AG10803 (cell line): ENCODE measurements at places on chromosomes 1 and 21.
A peak's percentile ranks its signal among the peaks of the same experiment; 100 is the strongest.

DNA sequence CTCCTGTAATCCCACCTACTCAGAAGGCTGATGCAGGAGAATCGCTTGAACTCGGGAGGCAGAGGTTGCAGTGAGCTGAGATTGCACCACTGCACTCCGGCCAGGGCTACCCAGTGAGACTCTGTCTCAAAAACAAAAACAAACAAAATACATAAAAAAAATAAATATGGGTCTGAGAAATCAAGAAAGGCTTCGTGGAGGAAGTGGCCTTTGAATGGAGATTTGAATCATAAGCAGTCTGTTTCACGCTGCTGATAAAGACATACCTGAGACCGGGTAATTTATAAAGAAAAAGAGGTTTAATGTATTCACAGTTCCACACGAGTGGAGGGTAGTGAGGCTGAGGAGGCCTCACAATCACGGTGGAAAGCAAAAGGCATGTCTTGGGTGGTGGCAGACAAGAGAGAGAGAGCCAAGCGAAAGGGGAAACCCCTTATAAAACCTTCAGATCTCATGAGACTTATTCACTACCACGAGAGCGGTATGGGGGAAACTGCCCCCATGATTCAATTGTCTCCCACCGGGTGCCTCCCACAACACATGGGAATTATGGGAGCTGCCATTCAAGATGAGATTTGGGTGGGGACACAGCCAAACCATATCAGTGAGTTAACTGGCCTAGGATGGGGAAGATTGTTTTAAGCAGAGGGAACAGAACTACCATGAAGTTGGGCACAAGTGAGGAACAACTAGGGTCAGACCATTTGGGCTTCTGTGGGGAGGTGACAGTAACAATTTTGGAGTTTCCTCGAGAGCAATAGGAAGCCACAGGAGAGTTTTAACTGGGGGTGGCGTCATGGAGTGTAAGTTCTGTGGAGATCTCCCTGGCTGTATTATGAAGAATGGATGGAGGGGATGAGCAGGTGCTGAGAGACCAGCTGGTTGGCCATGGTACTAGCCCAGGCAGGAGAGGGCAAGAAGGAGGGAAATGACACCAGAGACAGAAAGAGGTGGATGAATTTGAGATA is 22.2 kb upstream of the WNT4 start:
- no peak for DNase-seq

DNA sequence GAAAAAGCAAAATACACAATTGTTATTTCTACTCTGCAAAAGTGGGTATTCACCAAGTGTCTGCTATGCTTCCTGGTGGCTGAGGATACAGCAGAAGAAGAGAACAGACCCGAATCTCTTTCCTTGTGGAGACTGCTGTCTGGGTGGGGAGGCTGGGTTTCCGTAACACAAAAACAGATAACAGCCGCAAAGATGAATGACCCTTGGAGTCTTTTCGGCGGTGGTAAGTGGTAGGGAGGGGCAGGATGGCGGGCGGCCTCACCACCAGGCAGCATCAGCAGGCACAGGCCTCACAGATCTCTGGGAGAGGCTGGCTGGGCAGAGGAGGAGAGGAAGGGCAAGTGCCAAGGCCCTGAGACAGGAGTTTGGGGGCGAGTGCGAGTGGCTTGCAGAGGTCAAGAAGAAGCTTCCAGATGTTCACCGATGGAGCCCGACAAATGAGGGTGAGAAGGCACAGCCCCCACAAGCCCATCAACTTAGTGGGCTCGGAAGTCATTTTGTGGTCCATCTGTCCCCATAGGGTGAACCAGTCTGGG is 164.2 kb downstream of the RHOU start:
- DNase-seq, result no peak

DNA sequence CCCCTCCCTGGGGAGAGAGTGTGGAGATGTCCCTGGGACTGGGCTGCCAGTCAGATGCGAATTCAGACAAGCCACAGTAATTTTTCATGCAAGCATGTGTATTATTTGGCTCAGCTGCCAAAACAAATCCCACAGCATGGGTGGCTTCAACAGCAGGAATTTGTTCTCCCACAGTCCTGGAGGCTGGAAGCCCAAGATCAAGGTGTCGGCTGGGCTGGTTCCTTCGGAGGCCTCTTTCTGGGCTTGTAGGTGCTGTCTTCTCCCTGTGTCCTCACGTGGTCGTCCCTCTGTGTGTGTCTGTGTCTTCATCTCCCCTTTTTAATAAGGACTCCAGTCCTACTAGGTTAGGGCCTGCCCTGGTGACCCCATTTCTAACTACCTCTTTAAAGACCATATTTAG is 91.9 kb upstream of the ACTRT2 start:
- no peak for DNase-seq

GRCh38 chr1:228043281-228043848 is 36.6 kb downstream of the WNT3A start:
- no peak for DNase-seq

DNA sequence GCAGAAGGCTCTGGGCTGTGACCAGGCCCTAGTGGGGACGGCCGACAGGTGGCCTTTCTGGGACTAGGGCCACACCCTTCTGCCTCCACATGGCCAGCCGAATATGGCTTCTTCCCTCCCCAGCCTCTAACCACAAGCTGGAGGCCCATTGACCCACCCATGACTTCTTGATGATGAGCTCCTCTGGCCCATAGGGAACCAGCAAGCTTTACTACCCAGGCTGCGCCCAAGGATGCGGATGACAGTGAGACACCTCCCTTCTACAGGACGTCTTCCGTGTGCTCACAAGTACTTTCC is 41.0 kb downstream of the LDLRAD2 start:
- DNase-seq, result no peak

DNA sequence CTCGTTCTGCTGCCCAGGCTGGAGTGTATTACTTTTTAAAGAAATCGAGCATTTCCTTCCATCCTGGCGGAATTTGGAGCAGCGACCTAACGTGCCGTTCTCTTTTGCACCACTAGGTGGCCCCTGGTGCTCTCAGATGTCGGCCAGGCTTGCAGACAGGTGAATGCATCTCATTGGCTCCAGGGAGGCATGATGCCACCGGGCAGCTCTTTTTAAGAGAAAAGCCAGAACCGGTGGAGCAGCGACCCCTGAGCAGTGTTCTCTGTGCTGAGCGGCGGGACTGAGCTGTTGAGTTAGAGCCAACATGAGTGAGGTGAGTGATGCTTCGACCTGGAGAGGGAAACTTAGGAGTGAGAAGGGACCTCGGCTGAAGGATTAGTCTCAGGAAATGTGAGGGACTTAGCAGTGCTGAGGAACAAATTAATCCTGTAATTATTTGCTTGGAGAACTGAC is at the start of gene PCP4:
TSS of gene PCP4 (plus strand) at position 241 of the 453 bp plus-strand sequence. CDS start at position 305, 64 bp downstream.
- DNase-seq, result peak; percentile 11

DNA sequence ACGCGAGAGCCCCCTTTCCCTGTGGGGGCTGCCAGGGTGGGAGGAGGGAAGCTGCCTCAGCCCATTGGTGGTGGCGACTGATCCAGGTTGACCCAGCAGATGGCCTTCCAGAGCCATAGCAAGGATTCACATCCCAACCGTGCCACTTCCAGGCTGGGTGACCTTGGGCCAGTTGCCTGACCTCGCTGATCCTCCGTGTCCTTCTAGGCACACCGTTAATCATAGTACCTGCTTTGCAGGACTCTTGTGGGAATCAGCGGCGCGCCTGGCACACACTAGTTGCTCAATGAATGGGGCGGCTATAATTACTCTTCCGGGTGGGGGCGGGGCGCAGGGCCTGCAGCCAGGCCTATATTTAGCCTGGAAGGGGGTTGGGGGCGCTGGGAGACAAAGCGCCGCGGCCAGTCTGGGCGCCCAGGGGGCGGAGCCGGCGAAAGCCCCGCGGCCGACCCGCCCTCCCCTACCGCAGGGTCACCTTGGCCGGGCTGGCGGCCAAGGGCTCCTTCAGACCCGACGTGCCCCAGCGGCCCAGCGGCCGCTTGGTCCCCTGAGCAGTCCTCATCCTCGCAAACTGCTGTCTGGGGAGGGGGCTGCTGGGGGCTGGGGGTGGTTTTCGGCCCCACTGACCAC is 5.1 kb downstream of the HSPB7 start:
- peak; percentile 87 for DNase-seq

- DNase-seq, result no peak
These were observed 57.0 kb downstream of the CAMTA1 start for GRCh38 chr1:6842301-6842700.

GRCh38 chr1:52727114-52727586 is 897 bp downstream of the ZYG11B start:
- no peak for DNase-seq

DNA sequence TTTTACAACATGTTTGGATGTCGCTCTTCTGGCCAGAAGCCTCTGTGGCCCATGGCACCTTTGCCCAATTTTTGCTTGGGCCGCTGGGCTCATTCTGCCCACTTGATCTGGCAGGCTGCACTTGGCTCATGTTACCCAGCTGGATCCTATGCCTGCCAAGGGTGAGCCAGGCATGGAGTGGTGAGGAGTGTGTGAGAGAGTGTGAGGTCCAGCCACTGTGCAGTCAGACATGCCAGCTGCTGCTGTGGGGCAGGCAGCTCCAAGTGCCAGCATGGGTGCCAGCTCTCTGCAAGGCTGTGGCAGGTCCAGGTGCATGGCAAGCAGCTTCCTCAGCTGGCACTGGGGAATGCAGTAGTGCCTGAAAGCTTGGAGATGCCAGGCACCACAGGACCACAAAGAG is 71.0 kb downstream of the EBNA1BP2 start:
- DNase-seq, result no peak

DNA sequence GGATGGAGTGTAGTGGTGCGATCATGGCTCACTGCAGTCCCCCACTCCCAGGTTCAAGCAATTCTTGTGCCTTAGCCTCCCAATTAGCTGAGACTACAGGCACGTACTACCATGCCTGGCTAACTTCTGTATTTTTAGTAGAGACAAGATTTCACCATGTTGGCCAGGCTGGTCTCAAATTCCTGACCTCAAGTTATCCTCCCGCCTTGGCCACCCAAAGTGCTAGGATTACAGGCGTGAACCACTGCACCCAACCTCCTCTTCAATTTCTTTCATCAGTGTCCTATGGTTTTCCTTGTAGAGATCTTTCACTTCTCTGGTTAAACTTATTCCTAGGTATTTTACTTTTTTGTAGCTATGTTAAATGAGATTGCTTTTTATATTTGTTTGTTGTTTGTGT is 10.7 kb upstream of the MAST2 start:
- DNase-seq, result no peak

- DNase-seq, result peak; percentile 38
These were observed 757 bp upstream of the SPSB1 start for GRCh38 chr1:9291914-9292360.

GRCh38 chr1:39063775-39064174 is 37.6 kb downstream of the NDUFS5 start:
- DNase-seq, result no peak

DNA sequence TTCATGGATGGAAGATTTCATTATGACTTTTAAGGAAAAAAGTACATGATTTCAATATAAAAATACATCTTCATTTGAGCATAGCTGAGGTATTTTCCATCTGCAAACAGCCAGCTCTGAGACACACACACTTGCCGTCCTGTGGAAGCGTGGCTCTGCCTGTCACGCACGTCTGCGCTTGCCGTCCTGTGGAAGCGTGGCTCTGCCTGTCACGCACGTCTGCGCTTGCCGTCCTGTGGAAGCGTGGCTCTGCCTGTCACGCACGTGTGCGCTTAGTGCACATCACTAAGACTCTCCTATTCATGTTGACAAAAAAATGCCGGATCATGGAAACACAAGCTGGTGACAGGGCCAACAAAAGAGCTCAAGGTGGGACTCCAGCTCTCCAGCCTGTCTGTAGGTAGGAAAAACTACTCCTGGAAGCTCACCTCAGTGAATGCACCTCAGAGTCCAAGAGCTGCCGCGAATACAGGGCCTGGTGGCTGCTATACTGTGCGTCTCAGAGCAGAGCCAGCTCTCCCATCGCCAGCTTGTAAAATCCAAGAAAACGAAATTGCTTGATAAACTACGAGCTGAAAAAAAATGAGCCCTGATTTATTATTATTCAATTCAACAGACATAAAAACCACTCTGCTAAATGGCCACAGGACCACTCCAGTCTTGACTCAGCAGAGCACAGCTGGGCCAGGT is 69.3 kb downstream of the SLC37A1 start:
- DNase-seq, result no peak

DNA sequence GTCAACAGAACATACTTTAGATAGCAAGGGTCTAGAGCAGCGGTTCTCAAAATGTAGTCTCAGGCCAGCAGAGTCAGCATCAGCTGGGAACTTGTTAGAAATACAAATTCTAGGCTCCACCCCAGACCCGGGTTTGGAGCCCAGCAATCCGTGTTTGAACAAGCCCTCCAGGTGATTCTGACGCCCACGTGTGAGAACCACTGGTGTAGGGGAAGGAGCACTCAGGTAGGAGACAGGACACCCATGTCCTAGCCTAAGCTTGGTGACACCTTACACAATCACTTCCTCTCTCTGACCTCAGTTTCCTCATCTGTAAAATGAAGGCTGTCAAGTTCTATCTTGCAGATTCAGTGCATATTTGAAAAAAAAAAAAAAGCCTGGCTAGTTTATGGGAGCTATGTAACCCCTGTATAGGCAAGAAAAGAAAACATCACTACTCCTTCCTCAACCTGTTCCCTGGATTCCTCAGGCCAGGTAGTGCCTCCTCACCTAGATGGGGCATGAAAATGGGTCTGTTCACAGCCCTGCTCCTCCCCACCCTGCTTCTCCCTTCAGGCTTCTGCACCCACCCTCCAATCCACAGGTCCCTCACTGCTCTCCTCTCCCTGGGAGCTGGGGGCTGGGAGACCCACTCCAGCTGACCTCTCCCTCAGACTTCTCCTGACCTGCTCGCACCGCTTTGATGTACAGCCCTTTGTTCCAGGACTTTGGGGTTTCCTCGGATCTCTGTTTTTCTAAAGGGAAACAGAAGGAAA is 7.1 kb upstream of the PHLDA3 start:
- DNase-seq, result no peak
